ENCODE measurements at places on chromosomes 4 and X.

DNA sequence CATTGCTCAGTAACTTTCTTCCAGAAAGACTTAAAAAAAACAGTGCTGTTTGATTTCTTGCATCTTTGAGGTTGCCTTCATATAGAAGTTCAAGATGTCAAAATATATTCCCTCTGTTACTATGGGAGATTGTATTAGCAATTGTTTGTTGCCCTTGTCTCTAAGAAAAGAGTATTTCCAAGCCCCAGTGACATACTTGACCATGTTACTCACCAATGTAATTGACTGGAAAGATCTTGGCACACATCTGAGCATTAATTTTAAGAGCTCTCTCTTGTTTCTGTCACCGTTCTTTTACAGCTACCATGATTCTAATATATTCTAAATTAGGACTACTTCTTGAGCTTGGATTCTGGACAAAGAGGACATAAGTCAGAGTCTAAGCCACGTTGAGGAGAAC, 902.7 kb upstream of the EPHA5 start:
- DNase-seq, result no peak

DNA sequence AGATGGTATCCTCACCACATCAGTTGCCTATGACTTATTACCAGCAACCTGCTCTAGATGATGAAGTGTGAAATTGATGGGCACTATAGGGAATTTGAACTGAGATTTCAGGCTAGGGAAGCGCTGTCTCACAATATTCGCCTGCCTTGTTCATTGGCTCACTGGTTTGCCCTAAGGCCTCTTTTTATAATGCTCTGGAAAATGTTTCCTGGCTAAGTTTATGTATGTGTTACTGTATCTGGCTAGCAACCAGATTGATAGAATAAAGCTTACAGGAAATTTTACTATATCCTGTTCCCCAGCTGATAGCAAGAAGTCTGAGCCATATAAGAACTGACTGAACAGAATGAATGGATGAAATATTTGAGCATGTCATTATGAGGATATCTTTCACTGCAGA, 71.6 kb downstream of the GSTCD start:
- no peak for DNase-seq

GRCh38 chr4:41140410-41140809, 73.9 kb downstream of the APBB2 start:
- DNase-seq, result no peak

DNA sequence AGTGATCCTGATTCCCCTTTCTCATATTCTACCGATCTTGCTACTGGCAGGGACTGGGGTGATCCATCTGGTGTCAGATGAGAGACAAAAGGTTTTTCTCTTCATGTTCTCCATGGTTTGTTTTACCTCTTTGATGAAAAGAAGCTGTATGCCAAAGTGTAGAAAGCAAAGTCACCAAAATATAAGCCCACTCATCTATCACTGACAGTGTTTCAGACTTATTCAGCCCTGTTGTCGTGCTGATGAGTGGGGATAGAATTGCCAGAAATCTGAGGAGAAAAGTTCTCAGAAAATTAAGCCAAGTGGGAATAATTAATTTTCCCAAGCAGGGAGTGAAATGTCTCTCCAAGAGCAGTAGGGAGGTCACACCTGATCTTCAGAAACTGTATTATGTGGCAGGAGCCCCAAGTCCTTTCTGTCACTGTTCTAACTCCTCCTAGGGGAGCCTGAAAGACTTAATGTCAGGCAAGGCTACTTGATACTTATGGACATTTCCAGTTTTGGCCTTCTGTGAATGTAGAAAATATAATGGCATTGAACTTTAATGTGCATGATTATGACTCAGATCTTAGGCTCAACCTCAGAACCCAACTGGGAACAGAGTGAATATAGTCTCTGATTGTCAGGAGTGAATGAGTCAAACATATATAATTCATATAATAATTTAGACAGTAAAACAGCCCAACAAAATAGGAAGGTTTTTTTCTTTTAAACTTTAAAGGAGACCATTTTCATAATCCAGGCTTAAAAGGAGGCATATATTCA, 298.1 kb downstream of the ANKRD50 start:
- DNase-seq, result no peak

DNA sequence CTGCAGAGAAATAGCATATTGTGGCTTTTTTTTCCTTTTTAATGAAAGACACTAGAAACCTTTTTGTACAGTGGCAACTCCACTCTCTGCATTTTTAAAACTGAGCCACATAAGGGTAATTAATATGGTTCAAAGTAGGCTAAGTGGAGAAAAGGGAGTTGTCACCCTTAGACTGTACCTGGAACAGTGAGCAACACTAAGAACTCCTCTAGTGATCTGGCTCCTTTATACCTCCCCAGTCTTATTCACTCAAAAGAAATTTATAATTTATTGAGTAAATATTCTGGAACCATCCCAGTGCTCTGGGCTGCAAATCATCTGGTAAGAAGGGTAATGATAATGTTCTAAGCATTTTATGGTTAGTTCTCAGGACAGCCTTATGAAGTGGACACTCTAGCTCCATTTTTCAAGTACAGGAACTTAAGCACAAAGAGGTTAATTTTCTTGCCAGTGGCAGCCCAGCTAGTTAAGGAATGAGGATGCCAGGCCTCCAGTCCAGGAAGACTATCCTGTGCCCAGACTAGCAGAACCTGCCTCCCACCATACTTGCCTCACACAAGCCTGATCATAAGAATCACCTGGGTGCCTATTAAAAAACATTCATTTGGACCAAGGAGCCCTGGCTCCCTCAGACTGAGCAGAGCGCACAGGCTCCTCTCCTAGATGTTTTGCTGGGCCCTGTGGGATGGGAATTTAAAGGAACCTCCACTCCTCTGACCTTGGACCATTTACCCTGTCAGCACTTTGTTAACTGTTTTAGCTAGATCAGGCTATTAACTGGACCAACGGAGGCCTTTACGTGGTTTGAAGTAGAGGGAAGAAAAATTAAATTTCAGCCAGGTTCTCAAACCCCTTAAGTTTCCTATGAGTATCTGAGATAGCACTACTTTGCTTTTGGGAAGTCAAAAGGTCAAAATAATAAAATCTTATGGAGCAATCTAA, 102.6 kb downstream of the PDE5A start:
- DNase-seq, result no peak

DNA sequence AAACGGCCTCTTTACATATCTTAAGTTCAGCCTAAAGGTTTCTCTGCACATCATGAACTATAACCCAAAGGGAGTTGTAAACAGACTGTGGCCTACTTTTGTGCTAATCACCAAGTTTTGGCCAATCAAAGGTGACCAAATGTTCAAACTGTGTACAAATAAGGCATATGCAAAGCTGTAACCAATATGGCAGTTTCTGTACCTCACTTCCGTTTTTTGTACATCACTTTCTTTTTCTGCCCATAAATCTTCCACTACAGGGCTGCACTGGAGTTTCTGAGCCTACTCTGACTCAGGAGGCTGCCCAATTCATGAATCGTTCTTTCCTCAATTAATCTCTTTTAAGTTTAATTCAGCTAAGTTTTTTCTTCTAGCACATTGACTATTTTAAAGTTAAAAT, 318.7 kb downstream of the SLC7A11 start:
- DNase-seq, result no peak

GRCh38 chr4:41533680-41534079, 4.3 kb upstream of the LIMCH1 start:
- no peak for DNase-seq

DNA sequence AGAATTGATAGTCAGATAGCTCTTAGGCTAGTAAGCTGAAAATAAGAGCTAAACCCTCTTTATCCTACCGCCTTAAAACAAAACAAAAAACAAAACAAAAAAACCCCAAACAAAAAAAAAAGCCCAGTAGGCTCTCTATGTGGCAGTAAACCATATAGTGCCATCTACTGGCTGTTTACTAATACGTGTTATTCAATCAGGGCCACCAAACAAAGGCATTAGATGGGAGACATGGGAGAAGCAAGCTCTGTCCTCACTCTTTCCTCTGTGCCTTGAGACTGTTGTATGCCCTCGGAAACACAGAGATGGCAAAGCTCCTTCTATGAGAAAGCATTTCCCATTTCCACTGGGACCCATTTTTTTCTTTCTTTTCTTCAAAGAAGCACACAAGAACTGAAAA, 148.8 kb upstream of the MID1 start:
- no peak for DNase-seq

DNA sequence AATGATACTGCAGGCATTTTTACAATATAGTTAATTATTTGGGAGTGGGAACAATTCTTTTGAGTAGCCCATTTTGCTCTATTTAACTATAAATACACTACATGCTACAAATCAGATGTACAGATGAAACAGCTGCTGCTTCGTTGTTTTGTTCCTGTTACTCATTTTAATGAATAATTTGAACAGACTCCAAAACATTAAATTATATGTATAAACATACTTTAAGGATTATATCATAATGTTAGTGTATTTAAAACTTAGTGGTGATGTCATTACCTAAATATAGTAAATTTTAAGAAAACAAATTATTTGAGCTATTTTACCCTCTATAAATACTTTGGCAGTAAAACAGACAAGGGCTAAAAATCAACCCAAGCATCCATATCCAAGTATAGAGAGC, 60.7 kb downstream of the GAB1 start:
- DNase-seq, result no peak

DNA sequence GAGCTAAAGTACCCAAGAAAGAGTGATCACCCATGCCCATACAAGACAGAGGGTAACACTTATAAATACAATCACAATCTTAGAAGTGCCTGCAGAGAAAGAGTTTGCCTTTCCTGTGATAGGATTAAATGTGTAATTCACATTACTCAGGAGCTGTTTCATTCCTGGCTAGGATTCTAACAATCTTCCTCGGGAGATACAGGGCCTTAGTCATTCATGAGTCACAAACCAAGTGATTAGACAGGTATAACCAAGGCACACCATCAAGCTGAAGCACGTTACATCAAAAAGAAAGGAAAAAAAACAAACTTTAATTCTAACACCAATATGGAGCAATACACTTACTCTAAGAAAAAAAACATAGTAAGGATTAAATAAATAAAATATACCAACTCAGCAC, 14.9 kb downstream of the ABCG2 start:
- DNase-seq, result no peak

- no peak for DNase-seq
These were observed 1.8 kb downstream of the TBC1D25 start for GRCh38 chrX:48541140-48541814.

DNA sequence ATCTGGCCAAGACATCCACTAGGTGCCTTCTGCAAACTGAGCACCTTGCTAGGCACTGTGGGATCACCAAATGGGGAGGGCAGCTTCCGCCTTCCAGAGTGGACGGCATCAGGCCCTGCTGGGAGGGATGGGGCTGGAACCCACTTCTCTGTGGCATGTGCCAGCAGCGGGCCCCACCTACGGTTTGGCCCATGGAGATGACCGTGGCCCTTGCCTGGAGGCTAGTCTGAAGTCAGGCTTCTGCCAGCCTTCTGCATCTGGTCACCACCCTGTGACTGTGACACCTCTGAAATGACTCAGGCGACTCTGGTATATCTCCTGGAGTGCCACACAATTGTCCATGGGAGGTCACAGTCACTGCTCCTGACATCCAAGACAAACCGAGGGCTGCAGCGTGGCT, 7.2 kb downstream of the SSR4 start:
- no peak for DNase-seq

DNA sequence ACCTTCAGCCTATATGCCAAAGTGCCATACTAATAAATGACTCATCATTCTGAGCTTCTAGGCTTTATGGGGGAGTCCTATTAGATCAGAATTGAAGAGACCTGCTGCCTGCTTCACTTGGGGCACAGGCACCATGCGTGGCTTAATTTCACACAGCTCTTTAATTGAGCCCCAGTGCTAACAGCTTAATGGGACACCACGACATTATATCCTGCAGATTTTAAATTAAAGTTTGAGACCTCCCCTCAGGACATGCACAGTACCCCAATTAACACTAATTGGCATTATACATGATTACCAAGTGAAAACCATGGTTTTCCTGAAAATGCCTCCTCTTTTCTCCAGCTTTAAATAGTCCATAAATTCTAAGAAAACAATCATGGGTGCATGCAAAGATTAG, 6.8 kb downstream of the C1QTNF7 start:
- DNase-seq, result no peak

DNA sequence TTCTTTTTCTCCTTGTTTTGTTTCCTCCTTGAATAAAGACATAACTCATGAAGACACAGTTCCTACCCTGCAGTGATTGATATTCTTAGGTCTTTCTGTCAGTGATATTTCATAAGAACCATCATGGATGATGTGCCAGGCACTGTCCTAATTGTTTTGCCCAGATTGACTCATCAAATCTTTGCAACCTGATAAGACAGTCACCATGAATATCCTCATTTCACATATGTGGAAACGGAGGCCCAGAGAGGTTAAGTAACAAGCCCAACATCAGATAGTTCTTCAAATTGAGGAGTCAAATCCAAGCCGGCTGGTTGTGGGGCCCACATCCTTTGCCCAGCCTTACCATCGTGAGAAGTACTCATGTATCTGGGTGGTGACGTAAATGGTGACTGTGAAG, 69.9 kb downstream of the SEL1L3 start:
- DNase-seq, result no peak

DNA sequence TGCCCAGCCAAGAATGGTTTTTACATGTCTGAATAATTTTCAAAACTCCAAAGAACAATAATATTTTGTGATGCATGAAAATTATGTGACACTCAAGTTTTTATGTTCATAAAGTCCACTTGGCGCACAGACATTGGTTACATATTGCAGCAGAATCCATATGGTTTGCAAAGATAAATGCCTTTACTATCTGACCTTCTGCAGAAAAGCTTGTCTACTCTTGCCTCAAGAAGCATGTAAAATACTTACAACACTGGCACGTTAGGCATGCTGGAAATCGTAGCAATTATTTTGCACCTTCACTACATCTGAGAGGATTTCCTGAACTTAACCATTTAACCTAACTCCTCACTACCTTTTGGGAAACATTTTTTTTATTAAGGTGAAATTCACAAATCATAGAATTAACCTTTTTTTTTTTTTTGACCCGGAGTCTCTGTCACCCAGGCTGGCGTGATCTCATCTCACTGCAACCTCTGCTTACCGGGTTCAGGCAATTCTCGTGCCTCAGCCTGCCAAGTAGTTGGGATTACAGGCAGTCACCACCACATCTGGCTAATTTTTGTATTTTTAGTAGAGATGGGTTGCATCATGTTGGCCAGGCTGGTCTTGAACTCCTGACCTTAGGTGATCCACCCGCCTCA, 3.5 kb upstream of the XG start:
- DNase-seq, result no peak

GRCh38 chrX:79408623-79409322, 41.6 kb upstream of the ITM2A start:
- no peak for DNase-seq

DNA sequence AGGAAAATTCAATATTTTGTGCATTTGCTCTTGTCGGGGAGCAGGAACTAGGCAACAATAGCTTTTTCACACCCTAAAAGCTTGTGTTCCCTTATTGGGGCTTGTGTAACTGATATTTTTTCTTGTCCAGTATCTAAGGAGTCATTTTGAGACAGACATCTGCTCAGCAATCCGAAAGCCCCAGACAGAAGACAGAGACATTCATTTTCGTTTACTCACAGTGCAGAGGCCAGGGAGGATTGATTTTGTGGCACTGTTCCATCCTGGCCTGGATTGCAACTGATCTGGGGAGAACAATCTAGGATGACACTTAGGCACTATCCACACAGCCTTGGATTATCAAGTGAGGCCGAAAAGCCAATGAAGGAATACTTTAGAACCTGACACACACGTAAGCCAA, 27.4 kb upstream of the PLAC1 start:
- DNase-seq, result no peak
